ENCODE measurements at places on chromosomes 7 and 10. TPM values are rescaled to one million over a fixed set of nuclear protein-coding genes. Genes with fewer than 3 reads are reported as not detected.

Gene AKR1C4
- 292 TPM for total RNA-seq

DNA sequence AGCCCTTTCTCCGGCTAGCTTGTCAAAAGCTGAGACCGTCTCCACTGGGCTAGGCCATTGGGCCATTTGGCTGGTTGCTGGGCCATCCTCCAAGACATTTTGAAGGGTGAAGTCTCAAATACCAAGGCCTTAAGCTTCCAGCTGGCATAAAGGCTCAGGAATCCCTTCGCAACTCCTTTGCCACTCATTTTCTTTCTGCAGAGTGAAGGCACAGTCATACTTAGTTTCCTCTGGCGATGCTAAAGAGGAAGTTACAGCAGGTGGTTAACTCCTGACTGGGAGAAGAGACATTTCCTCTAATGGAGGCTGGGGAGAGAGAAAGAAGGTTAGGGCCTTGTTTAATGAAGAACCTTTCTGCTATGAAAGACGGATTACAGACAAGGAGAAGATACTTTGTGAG lies 4.8 kb upstream of the REPIN1 start:
- DNase-seq: no peak

DNA sequence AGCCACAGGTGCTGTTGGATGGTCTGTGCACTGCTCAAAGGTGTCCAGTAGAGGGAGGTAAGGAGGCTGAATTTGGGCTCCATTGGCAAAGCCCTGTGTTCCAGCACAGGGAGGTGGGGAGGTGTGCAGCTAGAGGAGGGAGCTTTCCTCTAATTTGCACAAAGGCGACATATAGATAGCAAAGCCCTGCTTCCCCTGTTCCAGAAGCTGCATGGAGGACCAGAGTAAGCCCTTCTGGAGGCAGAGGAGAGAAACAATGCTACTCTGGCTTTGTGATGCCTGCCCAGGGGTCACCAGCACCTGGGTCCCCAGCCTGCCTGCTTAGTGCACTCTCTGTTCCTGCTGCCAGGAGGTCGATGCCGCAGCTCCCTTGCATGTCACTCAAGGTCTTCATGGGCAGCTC lies 3.4 kb upstream of the ARHGAP22 start:
- peak; percentile 48 for DNase-seq

- no peak for DNase-seq
These were observed 60.3 kb upstream of the NFKB2 start for GRCh38 chr10:102335184-102335583.

GRCh38 chr7:25181532-25181931 lies 46.8 kb downstream of the NPVF start:
- no peak for DNase-seq

- no peak for DNase-seq
These were observed 3.1 kb upstream of the ELFN1 start for GRCh38 chr7:1666823-1667565.

DNA sequence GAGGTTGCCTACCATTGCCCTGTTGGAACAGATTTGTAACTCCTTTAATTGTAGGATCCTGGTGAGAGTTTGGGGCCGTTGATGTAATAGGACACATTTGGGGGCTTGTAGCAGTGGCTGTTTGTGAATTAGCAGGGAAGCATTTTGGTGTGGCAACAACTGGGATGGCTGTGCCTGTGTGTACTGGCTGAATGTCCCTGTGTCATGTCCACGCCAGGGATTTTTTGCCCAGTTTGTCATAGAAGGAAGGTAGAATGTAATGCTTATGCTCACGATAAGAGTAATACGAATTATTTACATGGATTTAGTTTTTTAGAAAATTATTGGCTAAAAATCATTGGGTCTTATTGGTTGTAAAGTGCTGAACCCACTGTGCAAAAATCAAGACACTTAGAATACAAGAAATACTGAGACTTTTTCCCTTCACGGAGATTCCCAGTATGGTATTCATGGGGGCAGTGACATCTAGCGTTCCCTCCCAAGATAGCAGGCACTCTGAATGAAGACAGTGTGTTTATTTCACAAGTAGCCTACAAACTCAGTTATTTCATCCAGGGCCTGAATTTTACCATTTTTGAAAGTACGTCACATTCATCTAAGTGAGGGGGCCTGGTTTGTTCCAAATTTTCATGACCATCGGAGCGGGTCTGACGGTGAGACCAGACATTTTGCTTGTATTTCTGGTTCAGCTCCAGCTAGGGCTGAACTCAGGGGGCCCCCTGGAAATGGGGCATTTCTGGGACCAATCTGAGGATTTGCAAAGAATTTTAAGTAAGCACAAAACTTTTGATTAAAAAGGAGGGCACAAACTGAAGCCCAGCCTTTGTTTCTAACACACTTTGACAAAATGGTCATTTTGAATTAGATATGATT lies 74.7 kb downstream of the CACNB2 start:
- DNase-seq: no peak

GRCh38 chr7:152866791-152867501 lies 107.4 kb downstream of the ACTR3B start:
- DNase-seq: no peak

GRCh38 chr7:2528481-2529095 lies 9.0 kb downstream of the LFNG start:
- no peak for DNase-seq
